ENCODE measurements at places on chromosomes 16 and 17.

- DNase-seq, result no peak
These were observed 896 bp downstream of the GGA2 start for GRCh38 chr16:23509441-23509754.

GRCh38 chr16:50808929-50809538, 67.1 kb downstream of the CYLD start:
- DNase-seq, result no peak

- no peak for DNase-seq
These were observed 2.6 kb downstream of the SRCIN1 start for GRCh38 chr17:38602956-38603785.

- DNase-seq, result no peak
These were observed 15.3 kb upstream of the HEXD start for GRCh38 chr17:82402865-82403264.

- no peak for DNase-seq
These were observed 259.8 kb upstream of the MON1B start for GRCh38 chr16:76931186-76931585.

DNA sequence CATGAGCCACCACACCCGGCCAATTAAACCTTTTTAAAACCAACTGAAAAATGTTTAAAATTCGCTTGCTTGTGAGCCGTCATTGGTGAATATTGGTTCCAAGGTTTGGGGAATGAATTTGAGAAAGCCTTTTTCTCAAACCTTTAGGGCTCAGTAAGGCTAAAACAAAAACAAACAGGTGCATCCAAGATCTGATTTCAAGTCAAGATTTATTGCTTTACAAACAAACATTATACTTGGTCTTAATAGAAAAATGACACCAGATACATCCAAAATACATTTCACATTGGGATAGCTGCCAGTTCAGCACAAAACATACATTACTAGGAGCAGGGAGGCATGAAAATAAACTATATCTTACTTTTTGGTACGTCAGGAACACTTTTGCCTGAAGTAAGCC, 5.4 kb downstream of the C17orf58 start:
- no peak for DNase-seq

DNA sequence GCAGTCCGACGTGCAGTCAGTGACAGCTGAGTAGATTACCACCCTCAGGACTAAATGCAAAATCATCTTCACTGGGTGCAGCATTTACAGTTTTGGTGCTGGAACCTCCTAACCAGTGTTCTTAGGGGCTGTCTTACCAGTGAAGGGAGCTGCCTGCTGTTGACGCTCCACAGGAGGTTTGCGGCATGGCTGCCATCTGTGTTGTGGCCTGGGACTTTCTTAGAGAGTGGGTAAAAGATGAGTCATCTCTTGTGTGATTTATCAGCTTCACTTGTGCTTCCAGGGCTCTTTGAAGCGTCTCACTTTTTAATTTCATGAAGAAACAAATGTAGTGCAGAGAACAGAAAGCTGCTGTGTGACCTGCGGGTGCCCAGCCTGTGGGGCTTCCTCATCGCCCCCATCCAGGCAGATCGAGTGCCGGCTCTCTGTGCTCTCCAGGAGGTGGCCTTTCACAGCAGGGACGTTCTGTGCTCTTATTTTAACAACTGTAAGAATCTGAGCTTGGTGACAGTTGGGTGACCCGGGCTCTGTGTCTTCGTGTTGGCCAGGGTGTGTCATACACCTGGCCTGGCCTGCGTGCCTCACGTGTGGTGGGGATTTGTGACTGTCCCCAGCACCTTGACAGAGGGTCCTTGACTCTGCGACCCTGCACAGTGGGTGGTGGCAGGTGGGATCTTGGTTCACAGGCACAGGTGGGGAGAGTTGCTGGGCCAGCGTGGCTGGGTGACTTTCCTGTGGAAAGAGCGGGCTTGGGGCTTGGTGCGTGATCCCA, 24.3 kb upstream of the ZNF750 start:
- peak; percentile 82 for DNase-seq

GRCh38 chr17:40528692-40529417, 27.4 kb upstream of the TNS4 start:
- DNase-seq, result no peak

GRCh38 chr16:12126091-12126806, 149.7 kb downstream of the SNX29 start:
- DNase-seq, result no peak

- no peak for DNase-seq
These were observed 561 bp downstream of the AXIN1 start for GRCh38 chr16:351804-352520.

- no peak for DNase-seq
These were observed 165.1 kb downstream of the PHKB start for GRCh38 chr16:47626246-47626645.

GRCh38 chr17:978103-979093, 1.2 kb downstream of the NXN start:
- no peak for DNase-seq

DNA sequence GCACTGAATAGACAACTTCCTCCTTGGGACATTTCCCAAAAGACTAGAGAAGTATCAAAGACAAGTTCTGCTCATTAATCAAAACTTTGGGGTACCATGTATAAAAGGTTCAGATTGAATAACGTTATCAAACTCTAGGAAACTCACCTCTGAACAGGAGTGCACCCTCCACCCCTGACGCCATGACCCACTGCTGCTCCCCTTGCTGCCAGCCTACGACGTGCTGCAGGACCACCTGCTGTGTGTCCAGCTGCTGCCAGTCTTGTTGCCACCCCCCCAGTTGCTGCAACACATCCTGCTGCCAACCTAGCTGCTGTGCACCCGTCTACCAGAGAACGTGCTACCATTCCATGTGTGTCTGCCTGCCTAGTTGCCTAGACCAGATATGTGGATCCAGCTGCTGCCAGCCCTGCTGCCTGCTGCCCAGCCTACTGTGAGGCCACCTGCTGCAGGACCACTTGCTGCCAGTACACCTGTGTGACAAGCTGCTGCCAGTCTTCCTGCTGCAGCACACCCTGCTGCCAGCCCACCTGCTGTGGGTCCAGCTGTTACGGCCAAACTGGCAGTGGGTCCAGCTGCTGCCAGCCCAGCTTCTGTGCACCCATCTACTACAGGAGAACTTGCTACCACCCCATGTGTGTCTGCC, 13.8 kb upstream of the KRTAP9-2 start:
- no peak for DNase-seq

- DNase-seq, result no peak
These were observed 100.5 kb upstream of the ELAC2 start for GRCh38 chr17:13118311-13118710.

GRCh38 chr16:20675488-20676267, 21.8 kb downstream of the ACSM1 start:
- DNase-seq, result no peak

- DNase-seq, result no peak
These were observed 15.2 kb downstream of the CD300LF start for GRCh38 chr17:74697515-74697914.

- no peak for DNase-seq
These were observed 23.8 kb downstream of the SEC14L1 start for GRCh38 chr17:77164483-77165091.

DNA sequence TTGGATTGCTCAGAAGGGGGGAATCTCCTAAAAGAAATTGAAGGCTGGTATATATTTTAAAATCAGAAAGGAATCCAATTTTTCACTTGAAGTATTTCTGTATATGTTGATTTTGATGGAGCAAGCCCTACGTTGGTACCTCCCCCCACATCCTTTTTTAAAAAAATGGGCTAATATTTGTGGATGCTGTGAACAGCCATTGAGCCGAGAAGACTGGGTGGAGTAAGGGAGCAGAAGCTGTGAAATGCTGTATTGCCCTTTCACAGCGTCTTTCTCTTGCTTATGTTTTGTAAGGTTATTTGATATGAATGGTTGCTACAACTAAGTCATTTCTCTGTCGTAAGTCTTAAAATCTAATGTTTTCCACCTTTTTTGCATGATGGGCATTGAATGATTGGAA, 2.3 kb downstream of the PAFAH1B1 start:
- DNase-seq, result no peak

DNA sequence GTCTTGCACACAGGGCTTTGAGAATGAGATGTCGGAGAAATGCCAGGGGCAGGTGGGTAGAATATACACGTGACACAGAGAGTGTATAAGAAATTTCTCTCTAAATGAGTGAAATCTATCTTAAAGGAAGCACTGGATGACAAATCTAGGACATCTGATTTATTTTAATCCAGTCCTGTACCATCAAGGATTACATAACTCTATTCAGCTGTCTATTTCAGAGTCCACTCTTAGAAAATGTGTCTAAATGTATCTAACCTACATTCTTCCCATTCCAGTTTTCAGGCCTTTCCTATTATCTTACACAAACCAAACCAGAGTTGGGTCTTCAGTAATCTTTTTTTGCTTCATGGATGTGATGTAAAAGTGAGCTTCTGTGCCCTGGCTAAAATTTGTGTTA, 181.9 kb downstream of the CNTNAP4 start:
- DNase-seq, result no peak

DNA sequence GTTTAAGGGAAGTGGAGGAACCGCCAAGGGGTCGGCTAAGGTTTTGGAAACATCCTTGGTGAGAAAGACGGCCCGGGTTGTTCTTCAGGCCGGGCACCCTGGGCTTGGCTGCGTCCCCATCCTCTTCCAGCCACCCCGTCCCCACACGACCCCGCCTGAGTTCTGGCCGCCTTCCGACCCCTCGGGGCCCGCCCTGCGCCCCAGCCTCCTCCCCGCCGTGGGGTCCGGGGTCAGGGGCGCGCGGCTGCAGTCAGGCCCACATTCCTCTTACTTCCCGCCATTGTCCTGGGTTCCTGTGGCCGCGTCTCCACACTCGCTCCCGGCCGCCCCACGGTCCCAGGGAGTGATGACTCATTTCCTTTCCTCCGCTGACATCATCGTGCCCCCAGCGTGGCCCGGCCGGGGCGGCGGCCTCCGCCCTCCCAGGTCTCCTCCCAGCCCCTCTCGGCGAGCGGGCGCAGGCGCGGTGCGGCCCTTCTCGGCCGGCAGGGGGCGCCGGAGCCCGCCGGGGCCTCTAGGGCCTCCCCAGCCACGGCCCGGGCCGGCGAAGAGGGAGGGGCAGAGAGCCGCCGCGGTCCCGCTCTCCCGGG, 59.6 kb downstream of the WSB1 start:
- peak; percentile 83 for DNase-seq

DNA sequence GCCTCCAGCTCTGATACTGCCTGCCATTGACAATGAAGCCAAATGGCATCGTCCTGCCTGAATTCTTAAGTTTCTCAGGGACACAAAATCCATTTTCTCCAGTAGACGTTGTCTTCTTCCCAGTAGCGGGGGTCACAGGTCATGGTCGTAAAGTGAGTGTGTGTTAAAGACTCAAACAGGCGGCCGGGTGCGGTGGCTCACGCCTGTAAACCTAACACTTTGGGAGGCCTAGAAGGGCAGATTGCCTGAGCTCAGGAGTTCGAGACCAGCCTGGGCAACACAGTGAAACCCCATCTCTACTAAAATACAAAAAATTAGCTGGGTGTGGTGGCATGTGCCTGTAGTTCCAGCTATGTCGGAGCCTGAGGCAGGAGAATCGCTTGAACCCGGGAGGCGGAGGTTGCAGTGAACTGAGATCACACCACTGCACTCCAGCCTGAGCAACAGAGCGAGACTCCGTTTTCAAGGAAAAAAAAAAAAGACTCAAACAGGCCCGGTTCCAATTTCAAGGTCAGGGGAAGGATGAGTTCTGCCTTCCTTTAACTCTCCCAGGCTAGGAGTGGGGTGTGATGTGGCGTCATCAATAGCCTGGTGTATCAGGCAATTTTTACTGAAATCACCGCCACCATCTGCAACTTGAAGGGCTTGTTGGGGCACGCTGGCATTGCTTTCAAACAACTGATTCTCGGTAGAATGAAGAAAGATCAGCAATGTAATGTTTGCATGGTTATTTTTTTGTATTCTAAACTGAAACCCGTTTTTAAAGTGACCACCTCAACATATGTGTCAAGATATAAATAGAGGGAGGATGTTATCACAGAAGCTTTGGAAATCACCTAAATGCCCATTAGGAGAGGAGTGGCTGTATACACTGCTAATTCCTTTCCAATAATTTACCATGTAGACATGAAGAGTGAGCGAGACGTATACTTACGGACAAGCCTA, 91.0 kb downstream of the WSCD1 start:
- DNase-seq, result no peak

DNA sequence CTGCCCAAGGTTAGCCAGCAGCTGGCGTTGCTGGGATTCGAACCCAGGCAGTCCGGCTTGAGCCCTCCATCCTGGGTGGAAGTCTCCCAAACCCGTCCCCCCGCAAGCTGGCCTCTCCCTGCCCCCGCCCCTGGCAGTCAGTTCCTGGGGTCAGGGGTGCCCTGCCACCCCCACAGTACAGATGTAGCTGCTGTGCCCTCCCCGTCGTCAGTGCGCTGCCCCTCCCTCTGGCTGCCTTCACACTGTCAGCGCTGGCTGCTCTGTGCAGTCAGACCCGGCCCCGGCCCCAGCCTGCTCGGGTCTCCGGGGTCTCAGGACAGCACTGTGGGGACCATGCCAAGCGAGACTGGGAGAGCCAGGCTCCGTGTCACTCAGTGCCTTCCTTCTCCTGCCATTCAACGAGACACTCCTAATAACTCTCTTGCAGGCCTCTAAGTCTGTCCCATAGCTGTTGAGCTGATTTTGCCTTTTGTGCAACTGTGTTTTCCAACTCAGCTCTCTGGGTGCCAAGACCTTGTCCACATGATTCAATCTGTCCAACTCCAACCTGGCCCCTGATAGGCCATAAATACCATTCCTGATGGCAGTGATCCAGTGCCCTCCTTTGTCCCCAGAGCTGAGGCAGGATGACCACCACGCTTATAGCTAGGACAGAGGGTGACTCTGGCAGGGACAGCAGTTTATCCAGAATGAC, 55.5 kb upstream of the IL34 start:
- DNase-seq, result no peak

- no peak for DNase-seq
These were observed 60.6 kb downstream of the BEAN1 start for GRCh38 chr16:66487580-66488275.

DNA sequence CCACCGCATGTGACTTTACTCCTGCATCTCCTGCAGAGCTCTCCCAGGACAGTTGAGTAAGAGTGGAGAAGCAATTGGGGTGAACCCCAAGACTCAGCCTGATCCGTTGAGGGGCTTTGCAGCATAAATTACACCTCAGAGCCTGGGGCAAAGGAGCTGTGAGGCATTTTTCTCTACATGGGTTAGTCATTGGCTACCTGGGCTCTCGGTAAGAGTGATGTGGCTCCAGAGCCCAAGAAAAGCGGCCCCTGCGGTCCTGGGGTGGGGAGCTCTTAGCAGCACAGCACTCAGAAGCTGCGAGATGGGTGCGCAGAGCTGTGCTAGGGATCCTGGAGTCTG, 40.4 kb upstream of the C16orf78 start:
- DNase-seq, result no peak

GRCh38 chr17:78471635-78472034, 93.2 kb downstream of the PGS1 start:
- DNase-seq, result no peak

- no peak for DNase-seq
These were observed 1.2 kb downstream of the PTX4 start for GRCh38 chr16:1487395-1488053.

GRCh38 chr16:89052191-89052889, 41.3 kb upstream of the ACSF3 start:
- DNase-seq, result no peak

GRCh38 chr16:52624891-52625290, 77.9 kb upstream of the TOX3 start:
- DNase-seq, result no peak
